ENCODE measurements at places on chromosomes 2 and 18.
A peak's percentile ranks its signal among the peaks of the same experiment; 100 is the strongest.

- no peak for DNase-seq
Measured at GRCh38 chr2:236536727-236537398, 32.8 kb upstream of the ACKR3 start.

GRCh38 chr2:121140734-121141133, 144.3 kb downstream of the TFCP2L1 start:
- no peak for DNase-seq

DNA sequence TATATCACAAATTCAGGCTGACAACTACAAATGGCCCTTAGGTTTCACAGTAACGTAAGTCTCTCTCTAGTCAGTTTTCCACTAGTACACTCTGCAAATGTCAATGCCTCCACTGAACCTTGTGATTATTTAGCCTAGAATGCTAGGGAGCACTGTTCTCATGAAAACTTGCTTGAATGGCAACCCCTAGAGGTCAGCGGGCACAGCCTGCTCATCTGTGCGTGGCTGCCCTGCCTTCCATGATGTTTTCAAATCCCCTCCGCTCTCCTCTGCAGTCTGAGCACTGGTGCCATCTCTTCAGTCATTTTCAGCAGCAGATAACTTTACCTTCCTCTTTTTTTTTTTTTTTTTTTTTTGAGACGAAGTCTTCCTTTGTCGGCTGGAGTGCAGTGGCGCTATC, 84.1 kb upstream of the GULP1 start:
- no peak for DNase-seq

DNA sequence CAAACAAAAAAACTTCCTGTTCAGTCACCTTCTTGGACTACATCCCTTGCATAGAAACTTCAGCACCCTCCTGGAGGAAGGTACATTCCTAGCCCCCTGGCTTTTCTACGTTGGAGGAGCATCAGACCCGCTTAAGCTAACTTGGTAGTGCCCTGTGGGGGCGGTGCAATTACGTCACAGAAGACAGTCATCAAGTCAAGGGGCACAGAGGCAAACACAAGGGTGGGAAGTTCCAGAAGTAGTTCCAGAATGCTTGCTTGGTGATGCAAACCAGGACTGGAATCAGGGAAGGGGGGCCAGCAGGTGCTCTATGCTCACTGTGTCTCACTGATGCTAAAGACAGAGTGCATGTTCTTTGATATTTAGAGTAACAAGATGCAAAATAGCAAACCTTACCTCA, 15.2 kb upstream of the AGFG1 start:
- DNase-seq, result no peak

GRCh38 chr2:17257189-17257909, 260.9 kb downstream of the RAD51AP2 start:
- DNase-seq, result no peak

GRCh38 chr2:74414881-74415761, 6.3 kb downstream of the C2orf81 start:
- no peak for DNase-seq

DNA sequence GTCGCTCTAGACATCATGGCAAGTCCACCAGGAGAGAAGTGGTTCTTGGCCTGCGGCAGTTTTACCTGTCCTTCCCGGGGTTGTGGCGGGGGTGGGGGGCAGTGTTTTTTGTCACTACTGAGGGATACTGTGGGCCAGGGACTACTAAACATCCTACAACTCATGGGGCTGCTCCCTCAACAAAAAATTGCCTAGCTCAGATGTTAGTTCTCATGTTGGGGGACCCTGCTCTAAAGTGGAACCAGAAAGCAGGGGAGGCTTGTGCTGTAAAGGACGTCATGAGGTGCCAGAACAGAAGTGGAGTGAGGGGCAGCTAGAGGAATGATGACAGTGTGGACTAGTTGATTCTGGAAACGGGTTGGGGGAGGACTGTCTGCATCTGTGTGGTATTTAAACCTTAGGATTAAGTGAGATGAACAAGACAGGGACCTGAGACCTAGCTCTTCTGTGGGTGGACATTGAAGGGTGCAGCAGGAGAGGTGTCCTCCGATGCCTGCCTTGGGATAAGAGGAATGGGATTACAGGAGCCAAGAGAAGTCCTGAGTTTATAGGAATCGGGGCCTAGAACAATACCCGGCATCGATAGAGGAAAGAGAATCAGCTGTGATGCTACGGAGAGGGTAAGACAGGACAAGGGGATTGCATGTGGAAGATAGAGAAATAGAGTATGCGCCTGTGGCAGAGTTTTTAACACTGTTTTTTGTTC, 2.7 kb downstream of the RPL31 start:
- no peak for DNase-seq

- DNase-seq, result no peak
Measured at GRCh38 chr2:230583581-230583980, 129.1 kb upstream of the CAB39 start.

DNA sequence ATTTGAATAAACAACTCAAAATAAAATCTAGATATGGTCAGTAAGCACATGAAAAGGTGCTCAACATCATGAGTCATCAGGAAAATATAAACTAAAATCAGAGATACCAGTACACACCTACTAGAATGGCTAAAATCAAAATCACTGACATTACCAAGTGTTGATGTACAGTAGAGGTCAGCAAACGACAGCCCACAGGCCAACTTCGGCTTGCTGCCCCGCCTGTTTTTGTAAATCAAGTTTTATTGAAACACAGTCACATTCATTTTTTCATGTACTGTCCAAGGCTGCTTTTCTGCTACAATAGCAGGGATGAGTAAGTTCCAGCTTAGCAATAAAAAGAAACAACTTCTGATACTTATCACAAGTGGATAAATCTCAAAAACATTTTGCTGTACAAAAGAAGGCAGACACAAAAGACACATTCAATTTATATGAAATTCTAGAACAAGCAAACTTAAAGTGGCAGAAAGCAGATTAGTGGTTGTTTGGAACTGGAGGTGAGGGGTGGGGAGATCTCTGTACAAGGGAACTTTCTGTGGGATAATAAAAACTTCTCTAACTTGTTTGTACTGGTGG, 32.1 kb downstream of the TRAK2 start:
- no peak for DNase-seq

GRCh38 chr18:63317982-63318888, 1.3 kb downstream of the BCL2 start:
- peak; percentile 2 for DNase-seq

DNA sequence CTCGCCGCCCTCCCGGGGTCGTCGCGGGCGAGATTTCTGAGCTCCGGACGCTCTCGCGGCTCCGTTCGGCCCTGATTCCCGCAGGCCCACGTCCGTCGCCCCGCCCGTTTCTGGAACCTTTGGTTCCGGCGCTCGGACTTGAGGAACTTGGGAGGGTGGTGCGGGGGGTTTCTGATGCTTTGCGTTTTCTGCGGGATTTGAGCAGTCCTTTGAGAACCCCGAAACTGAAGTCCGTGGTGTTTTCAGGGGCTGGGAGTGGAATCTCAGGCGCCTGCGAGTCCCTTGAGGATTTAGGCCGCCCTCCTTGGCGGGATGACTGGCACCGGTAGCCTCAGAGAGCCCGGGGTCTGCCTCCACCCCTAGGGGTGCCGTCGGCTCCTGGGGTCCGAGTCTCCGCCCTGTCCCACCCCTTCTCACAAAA, 336 bp downstream of the THNSL2 start:
- no peak for DNase-seq

- no peak for DNase-seq
Measured at GRCh38 chr2:234816056-234816455, 135.8 kb upstream of the SH3BP4 start.

GRCh38 chr18:57802213-57803102, 657 bp downstream of the ATP8B1 start:
- no peak for DNase-seq
